Fibroblast of skin of right biceps (primary cell): ENCODE measurements at places on chromosomes 3 and 15.
A peak's percentile ranks its signal among the peaks of the same experiment; 100 is the strongest.

- no peak for DNase-seq
Measured at GRCh38 chr3:54421943-54422342, 299.6 kb downstream of the CACNA2D3 start.

DNA sequence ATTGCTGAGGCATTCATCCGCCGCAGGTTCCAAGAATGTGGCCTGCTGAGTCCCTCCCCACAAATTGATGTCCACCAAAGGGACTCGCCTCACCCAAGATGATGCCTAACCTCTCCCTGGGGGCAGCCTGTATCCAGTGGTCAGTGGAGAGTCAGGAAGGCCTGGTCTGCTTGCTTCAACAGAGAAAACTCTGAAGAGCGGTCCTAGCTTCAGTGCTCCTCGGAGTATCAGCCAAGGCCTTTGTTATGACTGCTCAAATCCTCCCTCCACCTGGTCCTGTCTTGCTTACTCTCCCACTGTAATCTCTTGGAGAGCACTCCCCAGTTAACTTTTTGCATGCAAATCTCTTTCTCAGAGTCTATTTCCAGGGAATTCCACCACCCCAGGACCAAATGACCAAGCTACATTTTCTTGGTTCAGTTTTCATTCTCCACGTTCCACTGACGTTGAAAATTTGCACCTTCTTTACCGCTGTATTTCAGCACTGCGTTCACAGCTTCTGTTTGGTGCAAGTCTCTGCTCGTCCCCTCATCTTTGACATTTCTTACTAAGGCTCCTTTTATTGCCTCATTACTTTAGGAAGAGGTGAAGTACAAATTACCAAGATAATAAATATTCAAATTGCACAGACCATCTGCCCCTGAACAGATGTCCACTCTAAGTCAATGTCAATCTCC is 22.3 kb downstream of the CMTM7 start:
- no peak for DNase-seq

DNA sequence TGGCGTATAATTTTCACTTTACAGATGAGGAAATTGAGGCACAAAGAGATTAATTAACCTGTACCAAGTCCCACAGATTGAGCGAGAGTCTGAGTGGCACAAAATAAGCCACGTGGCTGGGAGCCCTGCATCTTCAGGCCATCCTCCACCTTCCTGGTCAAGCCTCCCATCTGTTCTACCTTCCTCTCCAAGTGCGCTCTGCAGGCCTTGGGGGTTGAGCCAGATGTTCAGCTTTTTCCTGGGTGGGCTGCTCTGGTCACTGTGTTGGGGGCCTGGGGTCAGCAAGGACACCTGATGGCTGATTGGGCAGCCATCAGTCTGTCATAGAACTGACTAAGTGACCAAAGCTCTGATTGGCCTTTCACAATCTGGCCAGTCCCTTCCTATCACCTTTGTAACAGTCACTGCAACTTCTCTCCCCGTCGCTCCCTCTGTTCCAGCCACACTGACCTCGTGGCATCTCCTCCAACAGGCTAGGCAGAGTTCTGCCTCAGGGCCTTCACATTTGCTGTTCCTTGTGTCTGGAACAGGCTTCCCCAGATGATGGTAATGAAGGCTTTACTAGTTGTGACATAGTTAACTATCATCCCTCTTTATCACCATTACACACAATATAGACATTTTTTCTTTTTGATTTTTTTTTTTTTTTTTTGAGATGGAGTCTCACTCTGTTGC is 46.8 kb downstream of the SCN5A start:
- no peak for DNase-seq

- DNase-seq = no peak
Measured at GRCh38 chr3:156665291-156665690, 9.1 kb upstream of the TIPARP start.

DNA sequence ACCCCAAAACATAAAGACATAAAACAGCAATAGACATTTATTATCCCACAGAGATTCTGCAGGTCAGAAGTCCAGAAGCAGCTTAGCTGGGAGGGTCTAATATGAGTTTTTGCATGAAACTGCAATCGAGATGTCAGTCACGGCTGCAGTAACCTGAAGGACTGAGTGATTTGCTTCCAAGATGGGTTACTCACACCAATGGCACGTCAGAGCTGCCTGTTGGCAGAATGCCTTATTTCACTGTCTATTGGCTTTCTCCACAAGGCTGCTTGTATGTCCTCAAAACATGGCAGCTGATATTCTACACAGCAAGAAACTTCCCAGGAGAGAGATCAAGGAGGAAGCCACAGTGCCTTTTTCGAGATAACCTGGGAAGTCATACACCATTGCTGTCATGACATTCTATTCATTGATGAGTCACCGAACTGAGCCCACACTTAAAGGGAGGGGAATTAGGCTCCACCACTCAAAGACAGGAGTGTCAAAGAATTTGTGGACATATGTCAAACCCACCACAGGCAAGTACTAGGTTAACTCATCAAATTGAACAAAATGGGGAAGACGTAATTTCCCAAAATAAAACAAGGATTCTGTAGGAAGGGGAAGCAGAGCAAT is 122.2 kb downstream of the SYNPR start:
- DNase-seq = peak; percentile 56

GRCh38 chr3:31590650-31591049 is 57.9 kb downstream of the STT3B start:
- DNase-seq = no peak

DNA sequence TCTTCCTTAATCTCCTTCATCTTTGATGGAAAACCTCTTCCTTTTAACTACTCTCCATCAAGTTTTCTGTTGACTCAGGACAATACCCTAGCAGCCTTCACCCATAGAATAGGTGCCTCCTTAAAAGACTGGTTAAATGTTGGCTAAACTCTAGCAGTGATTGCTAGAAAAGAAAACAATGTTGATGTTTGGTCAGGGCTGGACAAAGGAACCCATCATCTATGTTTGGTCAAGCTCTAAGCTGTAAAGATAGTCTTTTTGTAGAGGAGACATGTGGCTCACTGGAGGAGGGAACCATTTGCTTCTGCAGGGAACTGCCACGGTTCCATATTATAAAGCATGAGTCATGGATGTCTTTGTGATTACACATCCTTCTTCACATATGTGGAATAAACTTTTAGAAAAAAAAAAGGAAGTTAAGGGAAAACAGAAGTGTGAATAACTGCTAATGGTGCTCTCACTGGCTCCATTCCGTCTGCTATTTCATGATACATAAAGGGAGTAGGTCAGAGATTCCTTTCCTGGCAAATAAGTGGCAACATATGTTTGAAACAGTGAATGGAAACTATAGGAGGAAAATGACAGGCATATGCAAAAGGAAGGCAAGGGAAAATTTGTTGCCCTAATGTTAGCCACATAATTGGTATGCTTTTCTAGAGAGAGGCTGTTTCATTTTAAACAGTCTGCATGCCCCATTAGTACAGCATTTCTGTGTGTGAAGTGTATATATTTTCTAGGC is 78.2 kb downstream of the CMSS1 start:
- peak; percentile 99 for DNase-seq

- no peak for DNase-seq
Measured at GRCh38 chr3:47701388-47701787, 80.3 kb downstream of the SMARCC1 start.

GRCh38 chr3:129278966-129279906 is 566 bp downstream of the HMCES start:
- DNase-seq = peak; percentile 61

GRCh38 chr3:72185549-72186399 is 400.8 kb upstream of the PROK2 start:
- peak; percentile 89 for DNase-seq

- no peak for DNase-seq
Measured at GRCh38 chr3:197259096-197259495, 39.3 kb downstream of the DLG1 start.

- no peak for DNase-seq
Measured at GRCh38 chr15:29345549-29346525, 76.2 kb upstream of the NSMCE3 start.

DNA sequence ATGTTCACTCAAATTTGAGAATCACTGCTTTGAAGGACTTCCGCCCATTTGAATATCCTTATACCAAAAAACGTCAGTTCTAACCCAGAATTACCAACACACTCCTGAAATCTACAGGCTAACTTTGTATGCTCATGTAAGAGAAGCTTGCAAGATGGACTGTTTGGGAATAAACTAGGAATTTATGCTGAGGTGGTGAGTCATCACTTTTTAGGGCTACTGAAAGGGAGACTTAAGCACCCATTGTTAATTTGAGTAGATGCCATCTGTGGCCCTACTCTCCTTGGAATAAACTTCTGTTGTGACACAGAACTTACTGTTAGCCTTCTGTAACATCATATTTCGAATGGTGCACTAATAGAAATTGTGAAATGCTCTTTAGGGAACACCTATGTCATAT is 74.6 kb downstream of the FGF12 start:
- no peak for DNase-seq

GRCh38 chr15:48442011-48442410 is 110.8 kb downstream of the DUT start:
- DNase-seq = peak; percentile 9

GRCh38 chr15:53202876-53203275 is 412.7 kb upstream of the ONECUT1 start:
- no peak for DNase-seq

DNA sequence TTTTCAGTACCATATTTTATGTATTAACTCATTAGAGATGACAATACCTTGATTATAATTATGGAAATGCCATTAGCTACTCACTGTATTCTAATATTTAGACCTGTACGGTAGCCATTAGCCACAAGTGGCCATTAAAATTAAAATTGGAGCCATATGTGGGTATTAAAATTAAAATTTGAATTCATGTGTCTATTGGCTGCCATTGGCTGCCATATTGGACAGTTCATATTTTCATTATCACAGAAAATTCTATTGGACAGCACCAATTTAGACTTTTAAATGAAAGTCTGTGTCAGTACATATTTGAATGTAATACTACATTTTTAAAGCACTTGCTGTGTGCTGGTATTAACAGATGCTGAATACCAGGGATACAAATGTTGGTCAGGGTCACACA is 3.0 kb downstream of the ATP11B start:
- DNase-seq = no peak

- no peak for DNase-seq
Measured at GRCh38 chr15:68326711-68327354, 49.3 kb downstream of the FEM1B start.

DNA sequence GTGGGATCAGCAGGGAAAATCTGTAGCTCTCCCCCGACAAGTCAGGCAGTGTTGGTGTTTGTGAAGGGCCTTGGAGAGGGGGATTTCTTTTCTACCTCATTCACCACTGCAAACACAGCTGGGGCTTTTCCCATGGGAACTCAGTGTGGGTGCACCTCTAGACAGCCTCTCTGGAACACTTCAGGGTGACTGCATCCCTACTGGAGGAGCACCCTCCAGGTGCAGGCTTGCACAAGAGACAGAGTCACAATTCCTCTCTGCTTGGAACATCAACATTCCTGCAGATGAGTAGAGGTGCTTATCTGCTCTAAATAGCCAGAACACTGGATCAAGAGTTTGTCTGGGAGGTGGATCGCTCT is 72.7 kb upstream of the AKAP13 start:
- DNase-seq = no peak
